ENCODE measurements at places on chromosomes 11 and 22. TPM values are rescaled to one million over a fixed set of nuclear protein-coding genes. Genes with fewer than 3 reads are reported as not detected.

The SPA17 gene
- total RNA-seq, result 6.3 TPM

The FAM180B gene
- not detected for total RNA-seq

The SMTNL1 gene
- not detected for total RNA-seq

The GRK3 gene
- 7.6 TPM for total RNA-seq

The MUC6 gene
- not detected for total RNA-seq

The PGA5 gene
- total RNA-seq, result not detected

The VPS26B gene
- 25.5 TPM for total RNA-seq

The PPP2R1B gene
- total RNA-seq, result 17.1 TPM
